ENCODE measurements at places on chromosomes 11 and 22.

DNA sequence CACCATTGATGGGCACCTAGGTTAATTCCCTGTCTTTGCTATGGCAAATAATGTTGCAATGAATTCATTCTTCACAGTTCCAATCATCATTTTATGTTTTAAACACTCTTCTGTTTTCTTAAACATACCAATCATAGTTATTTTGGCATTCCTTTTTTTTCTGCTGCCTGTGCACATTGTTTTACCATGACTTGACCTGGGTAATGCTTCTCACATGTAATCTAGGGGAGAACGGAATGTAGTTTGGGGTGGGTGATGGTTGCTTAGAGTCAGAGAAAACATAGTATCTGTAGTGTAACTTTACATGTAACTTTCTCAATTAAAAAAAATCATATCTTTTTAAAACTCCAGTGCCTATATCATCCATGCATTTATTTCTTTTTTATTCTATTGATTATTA is 1945.3 kb upstream of the RAG2 start:
- DNase-seq, result no peak

DNA sequence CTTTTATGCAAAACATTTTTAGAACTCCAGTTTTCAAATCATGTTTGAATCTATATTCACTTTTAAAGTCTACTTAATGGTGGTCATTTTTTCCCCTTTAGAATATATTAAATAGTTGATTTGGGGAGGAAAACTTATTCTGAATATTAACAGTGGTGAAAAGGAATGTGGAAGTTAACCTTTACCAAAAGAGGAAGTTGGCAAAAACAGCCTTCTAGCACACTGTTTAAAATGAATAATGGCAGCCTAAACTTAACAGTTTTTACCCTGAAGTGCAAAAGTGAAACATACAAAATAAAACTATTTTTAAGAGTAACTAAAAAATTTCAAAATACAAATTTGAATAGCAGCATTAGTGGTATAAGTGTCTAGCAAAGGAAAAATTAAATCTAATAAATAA is 86.4 kb downstream of the GRK3 start:
- no peak for DNase-seq

DNA sequence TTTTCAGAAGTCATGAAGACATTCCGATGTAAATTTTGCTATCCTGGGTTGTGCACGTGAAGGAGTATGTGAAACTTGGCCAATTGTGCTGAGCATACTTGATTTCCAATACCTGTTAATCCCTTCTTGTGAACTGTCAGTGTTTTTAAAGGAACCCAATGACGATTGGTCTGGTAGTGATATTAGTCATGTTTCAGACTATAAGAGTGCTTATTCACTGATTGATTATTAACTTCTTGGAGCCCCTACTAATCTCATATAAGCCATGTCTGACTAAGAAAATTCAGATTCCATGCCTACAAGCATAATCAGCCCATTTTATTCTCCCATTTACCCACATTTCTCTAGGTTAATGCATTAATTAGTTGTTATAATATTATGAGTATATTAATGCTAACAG is 330.8 kb upstream of the MTNR1B start:
- no peak for DNase-seq

GRCh38 chr11:46639197-46639839 is 22.0 kb downstream of the ATG13 start:
- DNase-seq, result no peak

DNA sequence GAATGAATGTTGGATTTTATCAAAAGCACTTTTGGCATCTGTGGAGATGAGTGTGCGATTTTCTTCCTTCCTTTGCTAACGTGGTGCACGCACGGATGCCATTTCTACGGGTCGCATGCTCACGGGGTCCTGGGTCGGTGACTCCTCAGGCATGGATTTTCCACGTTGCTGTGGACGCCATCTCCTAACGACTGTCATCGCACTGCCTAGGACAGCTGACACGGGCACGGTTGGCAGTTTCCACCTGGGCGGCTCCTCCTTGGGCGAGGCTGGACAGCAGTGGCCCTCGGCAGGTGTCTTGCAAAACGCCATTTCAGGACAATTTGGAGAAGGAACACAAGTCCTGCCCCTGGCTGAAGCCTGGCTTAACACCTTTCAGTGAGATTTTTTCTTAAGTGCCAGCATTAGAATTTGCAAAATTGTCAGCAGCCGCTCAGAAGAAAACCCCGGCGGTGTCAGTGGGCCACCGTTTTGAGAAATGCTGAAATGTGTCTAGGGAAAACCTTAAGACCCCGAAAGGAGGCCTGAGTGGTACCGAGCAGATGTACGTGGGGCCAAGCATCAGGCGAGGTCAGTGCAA is 34.7 kb upstream of the TOLLIP start:
- no peak for DNase-seq

- no peak for DNase-seq
Observed at GRCh38 chr11:114562166-114562916, 2.7 kb upstream of the NXPE1 start.

GRCh38 chr11:108713076-108713790 is 48.4 kb downstream of the DDX10 start:
- no peak for DNase-seq

GRCh38 chr11:128492903-128493569 is 94.3 kb downstream of the ETS1 start:
- no peak for DNase-seq

- DNase-seq, result no peak
Observed at GRCh38 chr11:128604723-128605122, 17.4 kb upstream of the ETS1 start.

All from activated CD4-positive, CD25-positive, alpha-beta regulatory T cell (primary cell).